ENCODE measurements at places on chromosomes 11 and 22. TPM values are rescaled to one million over a fixed set of nuclear protein-coding genes. Genes with fewer than 3 reads are reported as not detected.

DNA sequence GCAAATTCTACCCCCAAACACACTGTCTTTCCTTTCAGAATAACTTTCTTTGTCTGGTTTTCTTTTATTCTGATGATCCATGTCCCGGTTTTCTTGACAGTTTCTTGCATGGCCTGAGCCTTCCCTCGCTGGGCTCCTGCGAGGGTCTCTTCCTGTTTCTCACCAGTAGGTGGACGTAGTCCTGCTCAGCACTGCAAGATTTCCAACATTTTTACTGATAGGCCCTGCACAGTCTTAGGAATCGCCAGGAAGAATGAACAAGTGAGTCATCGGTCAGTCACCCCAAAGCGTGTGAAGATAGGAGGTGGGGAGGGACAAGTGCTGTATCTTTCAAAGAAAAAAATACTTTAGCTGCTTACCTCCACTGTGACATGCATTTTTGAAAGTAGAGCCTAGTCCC, 16.9 kb upstream of the KIRREL3 start:
- DNase-seq: peak; percentile 45

The F2 gene
- not detected for total RNA-seq

- no peak for DNase-seq
These were observed 39.0 kb downstream of the SLC22A12 start for GRCh38 chr11:64629796-64630562.

DNA sequence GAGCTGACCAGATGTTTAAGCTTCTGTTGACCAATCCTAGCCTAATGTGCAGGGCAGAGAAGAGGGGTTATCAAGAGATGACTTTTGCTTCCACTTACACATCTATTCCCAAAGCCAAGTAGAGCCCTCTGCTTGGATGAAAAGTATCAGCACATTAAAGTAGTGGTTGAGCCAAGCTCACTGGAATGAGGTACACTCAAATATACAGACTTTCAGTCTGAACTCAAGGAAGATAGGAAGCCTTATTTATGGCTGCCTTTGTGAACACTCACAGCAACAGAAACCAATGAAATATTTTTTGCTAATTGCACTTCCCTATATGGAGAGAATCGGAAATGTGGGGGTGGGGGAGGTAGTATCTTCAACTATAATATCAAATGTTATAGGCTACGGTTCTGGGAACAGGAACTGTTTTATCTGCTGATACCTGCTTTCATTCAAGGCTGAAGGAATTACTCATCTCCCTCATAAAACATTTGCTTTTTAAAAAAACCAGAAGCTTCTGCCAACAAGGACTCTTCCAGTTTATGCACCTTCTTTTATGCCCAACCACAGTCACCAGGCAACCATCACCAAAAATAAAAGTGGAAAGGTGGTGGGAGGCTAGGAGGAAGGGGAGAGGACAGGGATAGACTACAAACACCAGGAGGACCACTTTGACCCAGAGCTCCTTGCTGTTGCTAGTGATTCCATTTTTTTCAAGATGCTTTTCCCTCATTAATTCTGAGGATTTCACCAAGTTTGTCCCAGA, 91.2 kb downstream of the CLPB start:
- DNase-seq: peak; percentile 65

- DNase-seq: peak; percentile 70
These were observed 22.5 kb downstream of the VSIG10L2 start for GRCh38 chr11:125968354-125968753.

The DHCR7 gene
- total RNA-seq: 6.0 TPM

GRCh38 chr22:49330421-49331222, 497.1 kb downstream of the BRD1 start:
- DNase-seq: no peak

DNA sequence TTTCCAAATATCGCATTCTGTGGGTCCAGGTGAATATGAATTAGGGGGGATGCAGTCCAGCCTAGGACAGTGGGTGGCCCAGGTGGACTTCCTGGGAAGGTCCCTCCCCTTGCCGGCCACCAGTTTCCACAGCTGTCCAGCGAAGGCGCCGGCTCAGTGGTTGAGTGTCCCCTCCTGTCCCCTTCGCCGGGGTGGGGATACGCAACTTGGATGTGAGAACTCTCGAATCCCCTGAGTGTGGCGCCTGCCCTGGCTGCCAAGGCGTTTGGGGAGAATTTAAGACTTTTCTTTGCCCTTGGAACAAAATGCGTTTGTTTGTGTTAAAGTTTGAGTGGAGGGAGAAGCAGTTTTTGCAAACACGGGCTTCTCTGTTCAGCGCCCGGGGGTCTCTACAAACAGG, 123.7 kb downstream of the KCNQ1OT1 start:
- DNase-seq: no peak

- DNase-seq: peak; percentile 73
These were observed 27.7 kb upstream of the SMCO4 start for GRCh38 chr11:93570759-93571413.

GRCh38 chr11:125766251-125766650, 12.4 kb downstream of the PATE2 start:
- no peak for DNase-seq

DNA sequence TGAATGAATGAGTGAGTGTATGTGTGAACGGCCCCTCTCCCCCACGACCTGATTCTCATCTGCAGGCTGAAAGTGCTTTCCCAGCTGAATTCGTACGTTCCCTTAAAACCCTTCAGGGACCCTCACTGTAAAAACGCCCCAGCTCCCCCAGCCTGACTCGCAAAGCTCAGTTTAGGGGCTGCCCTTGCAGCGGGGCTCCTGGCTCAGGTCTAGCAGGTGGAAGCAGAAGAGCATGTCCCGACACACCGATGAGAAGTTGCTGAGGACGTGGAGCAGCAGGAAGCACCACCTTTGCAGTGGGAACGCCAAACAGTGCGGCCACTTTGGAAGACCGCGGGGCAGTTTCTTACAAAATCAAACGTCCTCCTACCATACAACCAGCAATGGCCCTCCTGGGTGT, 3.6 kb upstream of the MRPL23 start:
- DNase-seq: no peak

The CHRM1 gene
- total RNA-seq: 2.4 TPM

The TRPM5 gene
- not detected for total RNA-seq

DNA sequence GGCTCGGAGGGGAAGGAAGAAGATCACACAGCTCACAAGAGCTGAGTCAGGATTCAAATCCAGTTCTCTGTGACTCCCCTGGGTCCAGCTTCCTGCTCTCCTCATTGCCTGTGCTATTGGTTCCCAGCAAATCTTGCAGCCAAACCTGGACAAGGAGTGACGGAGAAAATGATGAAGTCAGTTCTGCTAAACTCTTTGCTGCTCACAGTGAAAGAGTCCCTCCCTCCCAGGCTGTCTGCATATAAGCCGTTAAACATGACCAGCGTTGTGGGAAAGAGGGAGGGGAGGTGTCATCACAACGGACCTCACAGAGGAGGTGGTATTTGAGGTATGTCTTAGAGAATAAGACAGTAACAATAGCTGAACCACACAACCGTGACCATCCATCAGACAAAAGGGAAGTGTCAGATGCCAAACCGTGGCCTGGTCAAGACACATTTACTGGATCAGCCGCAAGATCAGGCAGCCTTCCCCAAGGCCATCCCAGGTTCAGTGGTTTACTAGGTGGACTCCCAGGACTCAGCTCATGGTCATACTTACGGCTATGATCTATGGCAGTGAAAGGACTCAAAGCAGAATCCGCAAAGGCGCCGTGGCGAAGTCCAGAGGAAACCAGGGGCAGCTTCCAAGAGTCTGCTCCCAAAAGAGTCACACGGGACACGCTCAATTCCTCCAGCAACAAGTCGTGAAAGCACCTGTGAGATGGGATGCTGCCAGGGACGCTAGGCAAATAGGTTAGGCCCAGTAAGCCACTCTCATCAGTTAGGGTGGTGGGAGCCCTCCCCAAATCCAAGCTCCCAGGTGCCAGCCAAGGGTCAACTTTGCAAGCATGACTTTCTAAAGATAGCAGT, 2.8 kb upstream of the CYTH4 start:
- no peak for DNase-seq

The LRRC74B gene
- 0.24 TPM for total RNA-seq

GRCh38 chr11:1302041-1302460, 7.4 kb downstream of the TOLLIP start:
- no peak for DNase-seq

DNA sequence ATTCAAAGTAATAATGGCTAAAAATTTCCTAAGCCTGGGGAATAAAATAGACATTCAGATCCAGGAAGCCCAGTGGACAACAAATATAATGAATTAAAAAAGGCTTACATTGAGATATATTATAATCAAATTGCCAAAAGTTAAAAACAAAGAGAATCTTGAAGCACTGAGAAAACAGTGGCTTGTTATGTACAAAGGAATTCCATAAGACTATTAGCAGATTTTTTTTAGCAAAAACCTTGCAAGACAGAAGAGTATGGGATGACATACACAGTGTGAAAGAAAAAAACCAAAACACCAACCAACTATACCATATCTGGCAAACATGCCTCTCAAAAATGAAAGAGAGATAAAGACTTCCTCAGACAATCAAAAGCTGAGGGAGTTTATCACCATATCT, 20.7 kb downstream of the OR10V1 start:
- no peak for DNase-seq

Measured in umbilical cord (tissue), 2 donors.